ENCODE measurements at places on chromosomes 16 and 17.

- no peak for DNase-seq
Measured at GRCh38 chr17:81202318-81202717, 20.4 kb downstream of the CEP131 start.

DNA sequence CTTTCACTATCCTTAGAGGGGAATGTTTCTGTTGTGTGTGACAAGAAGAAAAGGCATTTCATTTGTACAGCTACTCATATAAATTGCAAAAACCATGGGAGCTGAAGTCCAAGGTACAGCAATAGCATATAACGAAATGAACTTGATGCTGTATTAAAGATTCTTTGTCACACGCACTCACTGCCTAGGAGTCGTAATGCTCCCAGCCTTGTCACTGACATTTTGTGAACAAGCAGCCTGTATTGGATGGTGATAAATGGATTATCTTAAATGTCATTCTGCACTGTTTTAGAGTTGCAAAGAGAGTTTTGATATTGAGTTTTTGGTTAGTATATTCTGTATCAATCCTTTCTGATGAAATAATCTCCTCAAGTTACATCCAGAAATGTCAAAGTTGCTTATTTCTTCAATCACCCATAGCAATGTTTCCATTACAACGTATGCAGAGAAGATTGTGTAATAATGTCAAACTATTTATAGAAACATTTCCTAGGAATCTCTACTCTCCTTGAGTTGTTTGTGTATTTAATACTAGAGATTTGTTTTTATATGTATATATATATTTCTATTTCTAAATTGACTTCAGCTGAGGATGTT lies 270.6 kb downstream of the FTO start:
- no peak for DNase-seq

GRCh38 chr17:77817953-77818352 lies 140.6 kb upstream of the TNRC6C start:
- DNase-seq = no peak

- no peak for DNase-seq
Measured at GRCh38 chr17:76077584-76078110, 1.3 kb upstream of the ZACN start.

GRCh38 chr16:30376461-30376902 lies 1.9 kb downstream of the MYL11 start:
- no peak for DNase-seq

DNA sequence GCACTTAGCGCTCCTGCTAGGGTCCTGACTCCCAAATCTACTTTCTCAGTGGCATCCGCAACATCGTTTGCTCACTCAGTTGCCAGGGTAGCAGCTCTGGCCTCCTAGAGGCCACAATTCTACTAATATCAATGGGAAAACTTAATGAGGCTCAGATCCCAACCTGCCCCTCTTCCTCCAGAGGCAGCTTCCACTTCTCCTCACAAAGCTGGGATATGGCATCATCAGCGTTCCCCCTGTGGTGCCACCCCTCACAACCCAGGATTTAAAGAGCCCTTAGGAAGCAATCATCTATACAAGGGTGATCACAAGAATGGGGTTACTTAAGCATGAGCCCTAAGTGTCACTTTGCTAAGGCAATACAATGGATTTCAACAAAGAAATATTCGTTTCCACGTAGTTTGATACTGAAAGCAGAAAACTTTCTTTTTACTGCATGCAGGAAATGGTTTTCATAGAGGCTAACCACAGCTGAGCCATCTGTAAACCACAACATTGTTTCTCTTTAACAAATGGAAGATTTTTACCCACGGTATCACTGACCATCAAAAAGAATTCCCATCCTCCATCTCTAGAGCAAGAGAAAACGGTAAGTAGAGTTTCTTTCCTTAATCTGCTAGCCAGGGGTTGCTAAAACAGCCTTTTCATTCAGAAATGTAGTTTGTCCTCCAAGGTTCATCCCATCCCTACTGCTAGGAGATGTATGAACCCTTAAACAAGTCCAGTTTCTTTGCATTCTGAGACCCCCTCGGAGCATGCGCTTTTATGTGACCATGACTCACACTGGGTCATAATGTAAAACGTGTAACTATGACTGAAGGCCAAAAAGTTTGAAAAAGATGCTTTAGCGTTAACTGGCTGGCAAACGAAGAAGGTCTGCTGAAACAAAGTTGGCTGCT lies 68.3 kb upstream of the BCAR1 start:
- no peak for DNase-seq

DNA sequence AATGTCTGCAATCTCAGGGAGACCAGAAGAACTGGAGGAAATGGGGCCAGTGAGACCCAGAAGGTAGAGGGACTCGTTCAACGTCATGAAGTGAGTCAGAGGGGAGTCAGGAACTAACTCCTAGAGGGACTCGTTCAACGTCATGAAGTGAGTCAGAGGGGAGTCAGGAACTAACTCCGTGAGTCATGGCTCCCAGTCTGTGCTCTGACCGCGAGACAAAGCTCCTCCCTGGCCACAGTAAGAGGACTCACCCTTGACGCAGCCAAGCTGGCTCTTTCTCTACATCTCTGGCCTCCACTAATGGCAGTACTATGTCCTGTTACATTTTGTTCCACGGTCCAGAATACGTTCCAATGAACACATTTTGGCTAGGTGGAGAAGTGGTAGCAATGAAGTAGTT lies 902.5 kb downstream of the KCNJ2 start:
- no peak for DNase-seq

DNA sequence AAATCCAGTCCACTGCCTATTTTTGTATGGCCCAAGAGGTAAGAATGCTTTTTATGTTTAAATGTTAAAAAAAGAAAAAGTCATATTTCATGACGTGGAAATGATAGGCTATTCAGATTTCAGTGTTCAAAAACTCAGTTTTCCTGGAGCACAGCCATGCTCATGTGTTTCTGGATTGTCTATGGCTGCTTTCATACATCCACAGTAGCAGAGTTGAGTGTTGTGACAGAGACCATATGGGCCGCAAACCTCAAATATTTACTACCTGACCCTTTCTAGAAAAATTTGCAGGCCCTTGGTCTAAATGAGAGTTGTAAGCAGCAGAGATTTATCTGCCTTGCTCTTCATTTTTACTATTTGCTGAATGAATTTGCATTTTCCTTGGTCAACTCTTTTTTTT lies 264.1 kb downstream of the CBLN1 start:
- no peak for DNase-seq

DNA sequence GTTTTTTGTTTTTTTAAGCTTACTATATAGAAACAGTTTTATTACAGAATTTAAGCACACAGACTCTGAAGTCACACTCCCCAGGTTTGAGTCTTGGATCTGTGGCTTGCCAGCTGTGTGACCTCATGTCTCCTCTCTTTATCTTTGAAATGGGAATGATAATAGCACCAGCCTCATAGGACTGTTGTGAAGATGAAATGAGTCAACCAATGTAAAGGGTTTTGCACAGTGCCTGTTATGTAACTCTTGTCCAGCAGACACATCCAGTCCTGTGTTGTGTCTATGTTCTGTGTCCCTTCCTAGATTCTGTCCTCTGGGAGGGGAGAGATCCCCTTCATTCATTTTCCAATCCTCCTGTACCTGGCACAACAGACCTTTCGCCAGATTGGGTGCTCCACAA lies 3.1 kb upstream of the CPD start:
- no peak for DNase-seq

DNA sequence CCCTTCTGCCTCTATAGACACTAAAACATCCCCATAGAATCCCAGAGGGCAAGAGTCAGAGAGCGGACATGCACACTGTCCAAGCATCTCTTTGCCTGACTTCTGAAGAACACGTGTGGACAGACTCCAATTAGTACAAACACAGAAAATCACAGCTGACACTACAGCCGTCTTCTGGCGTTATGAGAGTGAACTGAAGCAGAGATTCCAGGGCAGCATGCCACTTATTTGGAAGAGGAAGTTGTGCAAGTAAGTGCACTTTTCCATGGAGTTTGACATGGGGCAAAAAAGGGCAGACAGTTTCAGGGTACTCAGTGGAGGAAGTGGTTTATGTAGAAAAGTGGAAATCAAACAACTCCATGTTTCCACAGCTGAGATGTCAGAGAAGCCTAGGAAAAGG lies 16.8 kb upstream of the ZNF287 start:
- no peak for DNase-seq

DNA sequence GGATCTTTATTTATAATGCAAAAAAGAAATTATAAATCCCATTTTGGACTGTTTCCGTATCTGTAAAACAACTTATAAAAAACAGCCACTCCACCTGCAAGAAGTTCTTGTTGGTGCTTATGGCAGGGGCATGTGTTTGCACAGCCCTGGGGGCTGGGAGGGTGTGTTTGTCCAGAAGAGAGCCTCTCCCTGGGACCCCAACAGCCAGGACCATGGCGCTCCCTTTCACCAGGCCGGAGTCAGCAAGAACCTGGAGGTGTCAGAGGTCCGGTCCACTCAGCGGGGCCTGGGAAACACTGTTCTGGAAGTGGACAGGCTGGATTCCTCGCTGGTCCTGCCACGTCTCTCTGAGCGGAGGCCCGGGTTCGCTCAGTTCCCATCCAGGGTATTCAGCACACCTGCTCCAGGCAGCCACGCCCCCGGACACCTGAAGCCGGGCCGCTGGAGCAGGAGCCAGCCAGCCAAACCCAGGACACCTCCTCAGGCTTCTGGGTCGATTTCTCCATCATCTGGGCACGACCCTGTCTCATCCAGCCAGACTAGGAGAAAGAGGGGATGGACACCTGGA lies 18.9 kb upstream of the GINS2 start:
- DNase-seq = no peak

GRCh38 chr17:43427362-43428043 lies 28.7 kb downstream of the ARL4D start:
- DNase-seq = no peak

- DNase-seq = no peak
Measured at GRCh38 chr16:87095271-87095670, 221.9 kb downstream of the C16orf95 start.

- DNase-seq = no peak
Measured at GRCh38 chr16:4680673-4681470, 12.5 kb upstream of the NUDT16L1 start.

GRCh38 chr16:50229149-50229726 lies 37.1 kb upstream of the ADCY7 start:
- no peak for DNase-seq

DNA sequence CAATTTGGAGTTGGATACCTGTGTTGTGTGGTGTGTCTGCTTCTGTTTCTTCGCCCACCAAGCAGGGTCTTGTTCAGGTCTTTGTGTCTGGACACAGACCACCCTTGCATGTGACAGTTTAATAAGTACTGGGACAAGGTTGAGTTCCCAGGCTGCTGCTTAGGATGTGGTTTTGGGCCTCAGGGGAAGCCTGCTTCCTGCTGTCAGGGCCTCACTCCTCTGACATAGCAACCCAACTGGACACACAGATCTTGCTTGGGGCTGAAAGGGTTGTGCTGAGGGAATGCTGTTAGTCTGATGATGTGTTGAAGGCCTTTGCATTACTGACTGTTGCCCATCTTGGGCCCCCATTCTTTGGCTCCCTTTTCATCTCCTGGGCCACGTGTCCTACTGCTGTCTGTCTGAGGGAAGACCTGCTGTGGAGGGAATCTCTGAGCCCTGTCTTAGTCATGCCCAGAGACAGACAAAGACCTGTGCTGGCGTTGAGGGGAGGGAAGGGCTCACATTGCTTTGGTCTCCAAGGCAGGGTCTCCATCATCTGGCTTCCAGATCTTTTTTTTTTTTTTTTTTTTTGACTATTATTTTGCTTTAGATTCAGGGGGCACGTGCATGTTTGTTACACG lies 4.7 kb upstream of the TGFB1I1 start:
- DNase-seq = no peak

GRCh38 chr17:60354223-60354622 lies 37.7 kb downstream of the USP32 start:
- DNase-seq = no peak

DNA sequence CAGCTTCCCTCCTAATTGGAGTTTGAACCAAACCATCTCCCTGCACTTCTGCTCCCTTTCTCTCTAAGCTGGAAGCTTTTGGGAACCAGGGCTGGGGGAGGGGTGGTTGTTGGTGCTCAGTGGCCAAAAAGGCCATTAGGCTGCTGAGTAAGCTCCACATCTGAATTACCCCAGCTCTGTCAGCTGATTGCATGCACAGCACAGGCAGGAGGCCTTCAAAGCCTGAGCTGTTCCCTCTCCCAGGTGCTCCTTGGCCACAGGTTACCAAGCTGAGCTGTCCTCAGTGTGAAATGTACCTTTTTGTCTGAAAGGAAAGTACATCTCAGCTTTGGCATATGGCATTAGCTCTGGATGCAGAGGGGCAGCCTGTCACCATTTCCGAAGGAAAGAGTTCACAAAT lies 6.2 kb upstream of the TBKBP1 start:
- DNase-seq = no peak

- DNase-seq = no peak
Measured at GRCh38 chr16:88848557-88848956, 8.2 kb downstream of the GALNS start.

GRCh38 chr16:57935904-57936303 lies 35.0 kb downstream of the CNGB1 start:
- no peak for DNase-seq

DNA sequence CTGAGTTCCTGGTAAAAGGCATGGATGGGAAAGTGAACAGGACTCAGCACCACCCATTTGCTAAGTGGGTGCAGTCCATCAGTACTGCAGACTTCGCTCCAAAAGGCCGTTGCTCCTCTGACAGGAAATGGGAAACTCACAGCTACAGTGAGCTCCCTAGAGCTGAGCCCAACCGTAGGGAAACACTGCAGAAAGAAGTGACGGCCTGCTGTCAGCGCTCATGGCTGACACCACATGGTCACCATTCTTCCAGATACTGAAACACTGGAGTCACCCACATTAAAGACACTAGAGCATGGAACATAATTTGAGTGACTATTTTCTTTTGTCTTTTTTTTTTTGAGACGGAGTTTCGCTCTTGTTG lies 31.9 kb downstream of the UBE2O start:
- DNase-seq = no peak

DNA sequence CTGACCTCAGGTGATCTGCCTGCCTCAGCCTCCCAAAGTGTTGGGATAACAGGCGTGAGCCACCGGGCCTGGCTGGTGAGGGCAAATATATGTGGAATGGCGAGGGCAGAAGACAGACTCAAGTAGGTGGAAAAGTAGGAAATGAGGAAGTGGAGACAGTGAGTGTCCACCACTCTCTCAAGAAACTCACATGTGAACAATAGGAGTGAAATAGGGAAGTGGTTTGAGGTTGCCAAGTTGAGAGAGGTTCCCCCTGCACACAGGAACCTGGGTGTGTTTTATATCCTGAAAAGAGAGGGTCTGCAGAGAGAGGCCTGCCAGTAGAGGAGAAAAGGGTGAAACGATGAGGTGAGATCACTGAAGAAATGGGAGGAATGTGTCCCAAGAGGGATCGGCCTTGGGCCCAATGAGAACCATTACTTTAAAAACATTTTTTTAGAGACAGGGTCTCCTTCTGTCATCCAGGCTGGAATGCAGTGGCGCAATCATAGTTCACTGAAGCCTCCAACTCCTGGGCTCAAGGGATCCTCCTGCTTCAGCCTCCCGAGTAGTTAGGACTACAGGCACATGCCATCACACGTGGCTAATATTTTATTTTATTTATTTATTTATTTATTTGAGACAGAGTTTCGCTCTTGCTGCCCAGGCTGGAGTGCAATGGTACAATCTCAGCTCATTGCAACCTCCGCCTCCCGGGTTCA lies 17.1 kb upstream of the CORO1A start:
- DNase-seq = no peak
